ENCODE measurements at places on chromosomes 2 and 18.

DNA sequence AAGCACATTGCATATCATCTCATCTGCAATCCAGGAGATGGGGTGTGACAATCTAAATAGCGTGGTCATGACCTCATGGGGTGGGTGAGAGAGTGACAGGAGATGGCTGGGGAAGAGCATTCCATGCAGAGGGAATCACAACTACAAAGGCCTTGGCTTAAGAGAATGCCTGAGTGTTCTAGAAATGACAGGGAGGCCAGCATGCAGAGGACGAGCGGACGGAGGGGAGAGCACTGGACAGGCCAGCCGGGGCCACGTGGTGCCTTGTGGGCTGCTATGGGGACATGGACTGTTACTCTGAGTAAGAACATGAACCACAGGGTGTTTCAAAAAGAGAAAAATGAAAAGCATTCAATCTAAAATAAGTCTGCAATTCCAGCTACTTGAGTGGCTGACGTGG is 117.9 kb upstream of the ODC1 start:
- no peak for DNase-seq

DNA sequence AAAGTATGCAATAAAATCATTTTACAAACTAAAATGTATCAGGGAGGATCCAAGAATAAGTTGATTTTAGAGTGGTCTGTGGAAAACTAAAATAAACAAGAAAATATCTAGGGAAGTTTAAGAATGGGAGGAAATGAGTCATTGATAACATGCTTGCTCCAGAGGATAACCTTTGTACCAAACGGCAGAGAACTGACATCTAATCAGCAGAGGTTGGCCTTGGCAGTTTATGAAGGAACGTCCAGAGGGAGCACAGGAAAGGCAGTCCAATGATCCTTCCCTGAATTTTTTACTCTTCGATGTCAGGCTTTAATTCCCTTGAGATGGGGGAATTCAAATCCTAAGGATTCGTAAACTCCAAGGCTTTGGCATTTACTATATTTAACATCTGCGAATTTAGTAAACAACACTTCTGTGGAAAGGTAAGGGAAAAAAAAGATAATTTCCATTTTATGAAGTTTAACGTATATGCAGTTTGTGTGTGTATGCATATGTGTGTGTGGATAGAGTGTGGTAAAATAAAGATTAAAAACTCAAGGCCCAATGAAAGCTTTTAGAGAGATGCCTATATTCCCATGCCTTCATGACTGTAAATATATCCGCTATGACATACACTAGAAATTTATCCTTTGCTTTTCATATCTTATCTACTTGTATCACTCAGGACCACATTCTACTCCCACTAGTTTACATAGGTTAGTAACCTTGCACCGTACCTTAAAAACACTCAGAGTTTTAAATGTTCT is 8.7 kb upstream of the INPP1 start:
- no peak for DNase-seq

GRCh38 chr2:16509042-16509441 is 156.6 kb downstream of the CYRIA start:
- DNase-seq: no peak

GRCh38 chr2:220891405-220891804 is 680.7 kb downstream of the EPHA4 start:
- no peak for DNase-seq

DNA sequence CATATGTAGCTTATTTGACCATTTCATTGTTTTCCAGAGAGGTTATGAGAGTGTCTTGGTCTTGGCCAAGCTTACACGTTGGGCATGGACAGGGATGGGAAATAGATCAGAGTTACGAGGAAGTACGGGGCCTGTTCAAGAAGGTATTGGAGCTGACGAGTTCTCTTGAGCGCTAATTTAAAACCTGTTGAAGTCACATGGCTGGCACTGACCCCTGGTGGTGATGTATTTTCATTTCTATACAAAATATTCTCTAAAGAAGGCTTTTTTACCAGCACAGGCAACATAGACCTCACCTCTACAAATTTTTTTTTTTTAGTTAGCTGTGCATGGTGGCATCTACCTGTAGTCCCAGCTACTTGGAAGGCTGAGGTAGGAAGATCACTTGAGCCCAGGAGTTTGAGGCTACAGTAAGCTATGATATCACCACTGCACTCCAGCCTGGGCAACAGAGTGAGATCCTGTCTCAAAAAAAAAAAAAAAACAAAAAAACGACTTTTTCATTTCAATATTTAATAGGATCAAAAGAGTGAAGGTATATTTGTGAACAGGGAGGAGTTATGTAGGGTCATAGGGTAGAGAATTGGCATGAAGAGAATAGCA is 19.6 kb downstream of the UGP2 start:
- DNase-seq: peak; percentile 77

DNA sequence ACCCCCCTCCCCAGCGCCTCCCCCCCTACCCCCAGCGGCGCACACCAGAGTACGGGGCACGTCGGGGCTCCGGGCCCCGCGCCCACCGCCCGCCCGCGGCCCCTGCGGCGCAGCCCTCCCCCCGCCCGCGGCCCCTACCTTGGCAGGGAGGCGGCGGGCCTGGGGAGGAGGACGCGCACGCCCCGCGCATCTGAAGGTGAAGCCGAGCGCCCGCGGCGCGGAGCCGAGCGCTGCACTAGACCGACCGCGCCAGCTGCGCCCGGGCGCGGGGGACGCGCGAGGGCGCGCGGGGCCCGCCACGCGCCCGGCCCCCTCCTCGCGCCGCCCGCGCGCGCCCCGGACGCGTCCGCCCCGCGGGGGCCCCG is at the start of gene ZNF516:
Gene ZNF516 (minus strand): TSS at position 237 of the 365 bp plus-strand sequence. CDS start 52,188 bp downstream, outside the sequence.
- peak; percentile 27 for DNase-seq

All from CD4-positive, alpha-beta T cell treated with Interleukin-12 subunit alpha and Interleukin-12 subunit beta, for 1 hour (primary cell).